ENCODE measurements at places on chromosomes 1 and 21.

- no peak for DNase-seq
These were observed 9.2 kb downstream of the DEGS1 start for GRCh38 chr1:224192082-224192788.

GRCh38 chr21:38853421-38853919 is 47.7 kb downstream of the ETS2 start:
- DNase-seq, result peak; percentile 68

- DNase-seq, result no peak
These were observed 651.6 kb downstream of the NPHP4 start for GRCh38 chr1:5340560-5341130.

- DNase-seq, result no peak
These were observed 125.5 kb downstream of the CHRM3 start for GRCh38 chr1:239511875-239512274.

GRCh38 chr1:72483846-72484357 is 201.6 kb upstream of the NEGR1 start:
- no peak for DNase-seq

- peak; percentile 29 for DNase-seq
These were observed 31.4 kb downstream of the AK2 start for GRCh38 chr1:33005117-33005837.

DNA sequence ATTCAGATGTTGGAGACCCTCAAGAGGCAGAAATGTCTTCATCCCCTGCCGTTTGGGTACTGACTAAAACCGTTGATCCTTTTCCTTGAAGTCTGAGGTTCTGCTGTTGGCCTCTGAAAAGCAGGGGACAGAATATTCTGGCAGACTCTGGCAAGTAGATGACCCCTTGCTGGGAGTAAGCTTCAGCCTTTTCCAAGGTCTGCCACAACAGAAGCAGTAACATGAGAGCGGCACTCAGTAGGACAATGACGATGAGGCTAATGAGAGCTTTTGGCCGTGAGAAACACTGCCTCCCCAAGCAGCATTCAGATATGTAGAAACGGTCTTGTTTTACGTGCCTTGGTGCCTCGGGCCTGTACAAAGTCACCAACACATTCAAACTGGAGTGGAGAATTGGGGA is 143.7 kb downstream of the ST6GALNAC5 start:
- no peak for DNase-seq

DNA sequence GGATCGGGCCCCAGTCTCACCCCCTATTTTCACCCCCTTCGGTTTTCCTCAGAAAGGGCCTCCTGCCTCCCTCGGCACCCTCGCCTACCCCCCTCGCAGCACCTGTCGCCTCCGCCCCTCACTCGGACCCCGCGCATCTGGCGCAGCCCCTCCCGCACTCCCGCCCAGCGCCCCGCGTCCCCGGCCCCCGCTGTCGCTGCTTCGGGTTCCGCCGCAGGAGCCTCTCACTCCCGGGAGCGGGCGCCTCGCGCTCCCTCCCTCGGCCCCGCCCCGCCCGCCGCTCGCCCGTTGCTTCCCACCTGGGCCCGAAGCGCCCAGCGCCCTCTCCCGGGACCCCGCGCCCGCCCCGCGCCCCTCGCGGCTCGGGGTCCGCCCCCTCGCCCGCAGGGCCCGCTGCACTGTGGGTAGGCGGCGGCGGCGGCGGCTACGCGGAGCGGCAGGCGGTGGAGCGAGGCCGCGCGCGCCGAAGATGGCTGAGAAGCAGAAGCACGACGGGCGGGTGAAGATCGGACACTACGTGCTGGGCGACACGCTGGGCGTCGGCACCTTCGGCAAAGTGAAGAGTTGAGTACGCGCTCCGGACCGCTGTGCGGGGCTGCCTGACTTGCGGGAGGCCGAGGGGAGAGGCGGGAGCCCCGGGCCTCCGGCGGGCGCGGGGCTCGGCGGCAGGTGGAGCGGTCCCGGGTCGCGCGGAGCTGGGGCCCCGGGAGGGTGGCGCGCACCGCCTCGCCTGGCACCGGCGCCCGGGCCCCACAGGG is at the start of gene PRKAA2:
Gene PRKAA2 (plus strand): TSS at position 396 of the 758 bp plus-strand sequence. CDS start 74 bp downstream, at position 470.
- DNase-seq, result peak; percentile 45
